Amniotic stem cell (primary cell): ENCODE measurements at places on chromosomes 3 and 15.
A peak's percentile ranks its signal among the peaks of the same experiment; 100 is the strongest.

- no peak for DNase-seq
Observed at GRCh38 chr3:16550305-16550675, 36.8 kb upstream of the RFTN1 start.

GRCh38 chr15:51048308-51048707, 46.4 kb downstream of the TNFAIP8L3 start:
- no peak for DNase-seq

DNA sequence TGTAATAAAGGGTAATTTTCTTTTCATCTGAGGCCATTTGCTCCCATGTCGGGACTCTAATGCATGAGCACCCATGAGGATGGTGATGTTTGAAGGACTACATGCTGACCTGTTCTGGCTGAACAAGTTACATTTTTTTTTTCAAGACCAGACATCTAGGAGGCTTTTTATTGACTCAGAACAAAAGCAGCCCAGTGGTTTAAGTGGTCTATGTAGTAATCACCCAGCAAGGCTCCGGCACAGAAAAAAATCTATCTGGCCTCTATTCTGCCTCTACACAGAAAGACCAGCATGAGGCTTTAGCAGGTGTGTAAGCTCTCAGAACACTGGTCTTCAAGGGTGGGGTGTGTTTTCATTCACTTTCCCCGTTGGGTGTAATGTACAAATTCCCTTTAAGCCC, 95.1 kb upstream of the ZBED2 start:
- DNase-seq = no peak

GRCh38 chr15:41970456-41970855, 1.9 kb downstream of the EHD4 start:
- DNase-seq = no peak

- no peak for DNase-seq
Observed at GRCh38 chr3:177676148-177676547, 478.9 kb upstream of the TBL1XR1 start.

- DNase-seq = no peak
Observed at GRCh38 chr3:95387242-95388021, 1324.6 kb downstream of the NSUN3 start.

GRCh38 chr15:29870495-29871151, 48.4 kb upstream of the TJP1 start:
- DNase-seq = no peak

DNA sequence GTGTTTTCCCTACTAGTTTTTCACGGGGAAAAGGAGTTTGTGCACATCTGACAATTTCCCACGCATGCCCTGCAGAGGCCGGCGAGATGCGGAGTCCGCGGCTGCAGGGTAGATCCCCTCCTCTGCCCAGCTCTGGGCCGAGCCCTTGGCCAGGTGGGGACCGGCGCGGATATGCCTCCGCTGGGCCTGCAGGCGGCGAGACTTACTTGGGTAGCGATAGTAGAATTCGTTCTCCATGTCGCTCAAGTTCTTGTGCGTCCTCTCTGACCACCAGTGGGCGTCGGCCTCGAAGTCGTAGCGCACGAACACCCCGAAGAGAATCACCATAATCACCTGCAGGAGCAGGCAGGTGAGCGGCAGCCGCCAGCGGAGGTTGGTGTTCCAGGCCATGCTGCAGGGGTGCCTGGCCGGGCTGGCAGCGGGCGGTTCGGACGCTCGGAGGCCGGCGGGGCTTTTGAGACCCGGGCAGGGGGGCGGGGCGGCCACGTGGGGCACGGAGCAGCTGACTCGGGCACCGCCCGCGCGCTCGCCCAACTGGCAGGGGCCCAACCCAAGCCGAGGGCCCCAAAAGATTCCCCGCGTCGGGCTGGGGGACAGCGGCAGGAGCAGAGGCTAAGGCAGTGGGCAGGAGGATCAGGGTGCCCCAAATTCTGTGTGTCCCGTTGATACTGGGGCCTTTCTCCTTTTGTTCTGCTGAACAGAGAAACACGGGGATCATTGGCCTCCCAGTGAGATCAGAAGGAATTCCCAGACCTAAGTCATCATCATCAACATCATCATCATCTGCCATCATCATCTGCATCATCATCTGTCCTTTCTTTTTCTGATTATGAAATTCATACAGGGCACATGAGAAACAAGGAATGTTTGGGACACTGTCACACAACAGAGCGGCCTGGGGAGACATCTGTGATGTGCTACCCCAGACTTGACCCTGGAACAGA, at the start of gene RHCG:
Gene RHCG, minus strand, starts transcription at position 429 of the 944 bp plus-strand sequence. Its CDS starts 39 bp downstream, at position 390.
- no peak for DNase-seq

DNA sequence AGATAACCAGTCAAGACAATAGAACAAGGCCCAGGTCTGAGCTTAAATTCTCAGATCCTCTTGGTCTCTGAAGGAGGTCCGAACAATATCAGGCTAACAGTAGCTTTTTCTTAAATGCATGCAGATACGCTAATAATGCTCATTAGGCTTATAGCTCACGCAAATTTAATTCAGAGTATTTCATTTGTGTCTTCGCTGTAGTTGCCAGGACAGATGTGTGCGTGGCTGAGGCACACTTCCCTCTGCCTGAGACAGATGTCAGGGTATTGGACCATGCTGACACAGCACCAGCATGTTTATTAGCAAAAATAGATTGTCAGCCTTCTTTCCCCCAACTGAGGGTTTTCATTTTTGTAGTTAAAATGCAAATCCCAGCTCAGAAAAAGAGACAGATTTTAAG, 102.9 kb upstream of the BFSP2 start:
- DNase-seq = no peak

- DNase-seq = no peak
Observed at GRCh38 chr15:98830034-98830634, 177.5 kb downstream of the PGPEP1L start.

DNA sequence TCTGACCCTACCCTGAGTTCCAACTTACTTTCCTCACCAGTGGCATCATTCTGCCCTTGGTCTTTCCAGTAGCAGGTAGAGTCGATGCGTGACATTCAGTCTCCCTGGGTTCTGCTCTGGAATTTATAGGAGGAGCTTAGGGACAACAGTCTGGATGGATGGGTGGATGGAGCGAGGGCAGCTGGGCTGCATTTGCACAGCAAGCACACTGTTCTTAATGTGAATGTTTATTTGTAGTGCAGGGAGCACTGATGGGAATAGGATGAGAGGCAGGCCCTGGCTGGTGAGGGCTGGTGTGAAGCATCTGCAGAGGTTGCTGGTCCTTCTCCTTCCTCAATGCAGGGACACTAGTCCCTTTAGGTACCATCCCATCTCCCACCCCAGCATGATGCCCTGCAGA, 176.2 kb downstream of the EPHB1 start:
- DNase-seq = no peak

GRCh38 chr15:92667287-92667904, 11.8 kb upstream of the FAM174B start:
- DNase-seq = no peak

GRCh38 chr3:124385996-124386395, 344.3 kb upstream of the UMPS start:
- DNase-seq = no peak

DNA sequence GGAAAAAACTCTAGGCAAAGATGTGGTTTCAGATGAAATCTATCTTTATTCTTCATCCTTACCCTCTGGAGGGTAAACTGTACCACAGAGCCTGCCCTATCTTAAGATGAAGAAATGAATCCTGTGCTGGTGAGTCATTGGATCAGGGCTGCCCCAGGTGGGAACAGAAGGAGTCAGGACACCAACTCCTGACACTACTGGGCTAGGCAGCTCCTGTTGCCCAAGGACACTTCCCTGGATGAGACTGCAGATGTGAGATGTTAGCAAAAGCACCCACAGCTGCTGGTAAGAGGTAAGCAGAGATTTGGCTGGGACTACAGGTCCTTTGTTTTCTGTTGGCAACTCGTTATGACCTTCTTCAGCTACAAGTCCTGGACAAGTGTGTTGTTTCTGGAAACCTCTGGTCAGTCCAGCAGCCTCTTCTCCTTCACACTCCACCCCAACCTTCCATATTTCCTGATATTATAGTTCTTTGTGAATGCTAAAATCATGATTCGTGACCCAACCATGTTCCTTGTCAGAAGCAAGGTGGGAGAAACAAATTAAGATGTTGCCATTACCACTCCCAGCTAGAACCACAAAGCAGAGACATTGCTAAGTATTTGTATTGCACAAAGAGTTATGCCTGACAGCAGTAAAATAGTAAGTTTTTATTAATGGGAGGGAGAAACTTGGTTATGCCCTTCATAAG, 104.2 kb upstream of the TGFBR2 start:
- DNase-seq = no peak

DNA sequence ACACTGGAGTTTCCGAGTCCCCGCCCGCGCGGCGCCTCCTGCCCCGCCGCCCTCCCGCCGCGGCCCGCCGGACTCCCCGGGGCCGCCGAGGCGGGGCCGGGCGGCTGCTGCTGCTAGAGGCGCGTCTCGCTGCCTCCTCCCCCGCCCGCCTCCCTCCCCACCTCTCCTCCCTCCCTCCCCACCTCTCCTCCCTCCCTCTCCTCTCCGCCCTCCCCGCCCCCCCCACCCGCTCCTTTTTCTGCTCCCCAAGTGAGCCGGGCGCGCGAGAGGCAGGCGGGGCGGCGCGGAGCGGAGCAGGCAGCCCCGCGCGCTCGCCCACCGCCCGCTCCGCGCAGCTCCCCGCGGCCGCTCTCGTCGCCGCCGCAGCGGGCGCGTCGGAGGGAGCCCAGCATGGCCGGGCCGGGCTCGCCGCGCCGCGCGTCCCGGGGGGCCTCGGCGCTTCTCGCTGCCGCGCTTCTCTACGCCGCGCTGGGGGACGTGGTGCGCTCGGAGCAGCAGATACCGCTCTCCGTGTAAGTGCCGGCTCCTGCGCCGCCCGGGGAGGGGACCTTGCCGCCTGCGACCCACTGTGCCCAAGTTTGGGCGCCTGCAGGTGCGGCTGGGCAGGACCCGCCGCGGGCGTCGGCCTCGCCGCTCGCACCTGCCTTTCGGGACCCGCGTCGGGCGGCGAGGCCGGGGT, at the start of gene CACNA2D3:
Gene CACNA2D3, plus strand, starts transcription at position 229 of the 679 bp plus-strand sequence.
- no peak for DNase-seq

DNA sequence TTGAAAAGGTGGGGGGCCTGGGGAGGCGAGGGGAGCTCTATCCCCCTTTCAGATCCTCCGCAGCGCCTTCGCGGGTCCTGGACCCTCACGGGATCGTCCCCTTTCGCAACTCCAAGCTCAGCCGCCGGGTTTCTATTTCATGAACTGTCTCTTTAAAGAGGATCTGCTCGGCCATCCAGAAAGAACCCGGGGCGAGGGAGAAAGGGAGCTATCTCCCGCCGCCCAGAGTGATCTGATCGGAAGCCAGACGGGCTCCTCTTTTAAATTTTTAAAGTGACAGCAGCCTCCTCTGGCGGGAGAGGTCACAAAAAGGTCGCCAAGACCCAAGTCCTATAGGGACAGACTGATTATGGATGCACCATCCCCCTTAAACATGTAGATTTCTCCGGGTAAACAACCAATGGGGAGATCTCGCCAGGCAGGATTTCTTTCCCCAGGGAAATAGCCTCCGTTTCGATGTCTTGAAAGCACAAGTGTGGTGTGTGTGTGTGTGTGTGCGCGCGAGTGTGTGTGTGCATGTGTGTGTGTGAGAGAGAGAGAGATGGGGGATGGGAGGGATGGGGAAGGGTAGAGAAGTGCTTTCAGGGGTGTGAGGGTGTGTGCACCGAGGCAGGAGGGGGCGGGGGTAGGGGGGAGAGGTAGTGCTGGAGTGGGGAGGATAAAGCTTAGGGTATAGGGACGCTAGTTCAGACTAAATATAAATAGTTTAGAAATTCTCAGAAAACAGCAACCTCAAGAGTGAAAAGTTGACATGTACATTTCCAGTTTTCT, 516.1 kb downstream of the MECOM start:
- DNase-seq = peak; percentile 26

DNA sequence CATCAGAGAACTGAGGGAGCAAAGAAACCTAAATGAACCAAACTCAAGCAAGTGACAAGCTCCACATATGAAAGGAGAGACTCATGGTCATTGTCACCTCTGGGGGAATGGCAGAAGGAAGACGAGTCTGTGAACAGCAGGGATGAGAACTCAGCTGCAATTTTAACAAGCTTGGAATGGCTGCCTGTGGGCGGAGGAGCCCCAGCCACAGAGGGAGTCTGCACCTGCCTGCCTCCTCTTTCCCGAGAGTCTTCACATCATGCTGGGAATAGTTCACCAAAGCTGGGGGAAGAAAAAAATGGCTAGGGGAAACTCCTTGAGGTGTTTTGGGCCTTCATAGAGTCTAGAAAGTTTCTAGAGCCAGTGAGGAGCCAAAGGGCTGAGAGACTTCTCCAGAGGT, 21.3 kb upstream of the BHLHE40 start:
- DNase-seq = no peak

- DNase-seq = peak; percentile 21
Observed at GRCh38 chr3:129439226-129439816, 427 bp downstream of the MBD4 start.

DNA sequence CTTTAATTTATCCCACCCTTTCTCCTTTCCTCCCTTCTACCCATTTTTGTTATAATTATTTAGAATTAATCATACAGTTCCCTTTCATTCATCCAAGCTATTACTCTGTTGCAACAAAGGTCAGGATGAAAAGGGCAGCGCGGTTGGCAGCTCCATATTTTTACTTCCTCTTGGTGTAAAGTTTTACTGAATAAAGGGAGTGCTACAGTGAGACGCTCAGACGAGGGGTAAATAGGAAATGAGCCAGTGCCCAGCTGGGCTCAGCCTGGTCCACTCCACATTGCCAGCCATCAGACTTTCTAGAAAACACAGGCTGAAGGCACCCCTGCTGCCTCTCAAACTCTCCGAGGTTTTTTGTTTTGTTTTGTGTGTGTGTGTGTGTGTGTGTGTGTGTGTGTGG, 21.9 kb upstream of the ZBTB38 start:
- DNase-seq = no peak

DNA sequence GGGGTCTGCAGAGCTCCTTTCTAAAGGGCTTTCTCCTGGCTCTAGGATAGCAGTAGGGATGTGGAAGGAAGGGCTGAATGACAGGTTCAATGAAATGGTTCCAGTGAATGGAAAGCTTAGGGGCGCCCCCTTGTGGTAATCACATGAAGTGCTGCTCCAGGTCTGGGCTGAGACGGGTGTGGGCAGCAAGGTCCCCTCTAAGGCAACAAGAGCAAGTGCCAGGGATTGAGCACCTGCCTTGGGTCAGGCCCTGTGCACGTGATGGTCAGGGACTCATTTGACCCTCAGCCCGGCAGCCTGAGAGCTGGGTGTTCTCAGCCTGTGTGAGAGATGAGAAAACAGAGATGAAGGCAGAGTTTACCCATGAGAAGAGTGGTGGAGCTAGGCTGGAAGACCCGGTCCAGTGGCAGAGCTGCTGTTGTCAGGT, 12.1 kb upstream of the CX3CR1 start:
- DNase-seq = peak; percentile 11
